ENCODE measurements at places on chromosomes 3 and 15. TPM values are rescaled to one million over a fixed set of nuclear protein-coding genes. Genes with fewer than 3 reads are reported as not detected.

- DNase-seq = no peak
These were observed 310.9 kb upstream of the SLITRK3 start for GRCh38 chr3:165507060-165507459.

GRCh38 chr3:190169877-190170276 lies 49.2 kb upstream of the P3H2 start:
- no peak for DNase-seq

DNA sequence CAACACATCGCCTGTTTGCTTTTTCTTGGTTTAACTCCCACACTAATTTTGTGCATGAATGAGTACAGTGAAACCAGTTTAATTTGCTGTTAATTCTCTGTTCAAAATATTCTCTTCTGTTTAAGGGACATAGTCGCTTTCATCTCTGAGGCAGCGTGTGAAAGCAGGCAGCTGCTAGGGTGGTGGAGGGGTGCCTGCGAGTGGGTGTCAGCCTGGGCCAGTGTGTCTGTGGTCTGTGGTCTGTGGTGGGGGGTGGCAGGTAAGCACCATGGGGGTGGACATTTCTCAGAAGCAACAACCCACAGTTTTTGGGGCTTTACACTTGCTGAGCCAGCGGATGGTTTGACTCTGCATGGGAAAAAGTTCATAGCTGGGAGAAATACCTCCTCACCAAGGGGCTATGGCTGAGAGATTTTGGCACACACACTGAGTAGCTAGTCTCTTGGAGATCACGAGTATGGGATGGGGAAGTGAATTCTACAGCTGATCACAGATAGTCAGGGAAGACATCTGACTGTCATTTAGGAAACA lies 109.2 kb downstream of the EPHB1 start:
- no peak for DNase-seq

CTXND1 gene
- 13.7 TPM for polyA plus RNA-seq

- DNase-seq = no peak
These were observed 19.6 kb downstream of the TIMP4 start for GRCh38 chr3:12139111-12139511.

REC114 gene
- not detected for polyA plus RNA-seq

EIF1B gene
- 133 TPM for polyA plus RNA-seq

UACA gene
- 105 TPM for polyA plus RNA-seq

ZBTB38 gene
- polyA plus RNA-seq = 57.5 TPM

DNA sequence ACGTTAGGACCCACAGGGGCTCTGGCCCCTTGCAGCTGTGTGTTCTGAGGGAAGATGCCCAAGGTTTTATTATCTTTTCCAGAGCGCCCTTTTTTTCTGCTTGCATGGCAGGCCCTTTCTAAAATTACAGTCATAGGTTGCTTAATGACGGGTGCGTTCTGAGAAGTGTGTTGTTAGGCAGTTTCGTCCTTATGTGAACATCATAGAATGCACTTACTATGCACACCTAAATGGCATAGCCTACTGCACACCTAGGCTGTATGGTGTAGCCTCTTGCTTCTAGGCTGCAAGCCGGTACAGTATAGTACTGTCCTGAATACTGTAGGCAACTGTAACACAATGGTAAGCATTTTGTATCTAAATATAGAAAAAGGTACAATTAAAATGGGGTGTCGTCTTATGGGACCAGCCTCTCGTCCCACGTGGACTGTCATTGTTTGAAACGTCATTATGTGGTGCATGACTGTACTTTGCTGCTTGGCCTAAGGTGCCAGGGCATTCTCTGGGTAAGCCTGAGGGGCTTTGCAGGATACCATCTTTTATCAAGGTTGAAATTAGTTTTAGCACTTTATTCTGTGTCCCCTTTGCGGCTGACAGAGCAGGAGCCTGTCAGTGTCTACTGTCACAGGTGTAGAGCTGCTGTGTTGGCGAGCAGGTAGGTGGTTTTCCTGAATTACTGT lies 10.9 kb downstream of the KLF13 start:
- DNase-seq = no peak

- DNase-seq = no peak
These were observed 977.2 kb downstream of the FHIT start for GRCh38 chr3:60274098-60274497.

FBXL2 gene
- 29.2 TPM for polyA plus RNA-seq

DNA sequence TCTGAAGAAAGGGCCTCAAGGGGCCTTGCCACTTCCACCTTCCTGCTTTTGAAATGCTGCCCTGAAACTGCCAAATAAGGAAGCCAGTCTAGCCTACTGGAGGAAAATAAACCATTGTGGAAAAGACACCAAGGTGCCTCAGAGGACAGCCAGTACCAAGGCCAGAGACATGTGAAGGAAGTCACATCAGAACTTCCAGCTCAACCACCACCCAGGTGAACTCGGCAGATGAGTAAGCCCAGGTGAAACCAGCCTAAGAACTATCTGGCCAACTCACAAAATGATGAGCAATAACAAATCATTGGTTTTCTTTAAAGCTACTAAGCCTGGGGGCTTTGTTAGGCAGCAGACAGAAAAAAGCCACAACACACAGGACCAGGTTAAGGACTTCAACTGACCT lies 103.0 kb downstream of the MAGI1 start:
- no peak for DNase-seq

GRCh38 chr15:77145370-77145769 lies 74.5 kb upstream of the TSPAN3 start:
- no peak for DNase-seq

CCR3 gene
- polyA plus RNA-seq = 0.08 TPM

DNA sequence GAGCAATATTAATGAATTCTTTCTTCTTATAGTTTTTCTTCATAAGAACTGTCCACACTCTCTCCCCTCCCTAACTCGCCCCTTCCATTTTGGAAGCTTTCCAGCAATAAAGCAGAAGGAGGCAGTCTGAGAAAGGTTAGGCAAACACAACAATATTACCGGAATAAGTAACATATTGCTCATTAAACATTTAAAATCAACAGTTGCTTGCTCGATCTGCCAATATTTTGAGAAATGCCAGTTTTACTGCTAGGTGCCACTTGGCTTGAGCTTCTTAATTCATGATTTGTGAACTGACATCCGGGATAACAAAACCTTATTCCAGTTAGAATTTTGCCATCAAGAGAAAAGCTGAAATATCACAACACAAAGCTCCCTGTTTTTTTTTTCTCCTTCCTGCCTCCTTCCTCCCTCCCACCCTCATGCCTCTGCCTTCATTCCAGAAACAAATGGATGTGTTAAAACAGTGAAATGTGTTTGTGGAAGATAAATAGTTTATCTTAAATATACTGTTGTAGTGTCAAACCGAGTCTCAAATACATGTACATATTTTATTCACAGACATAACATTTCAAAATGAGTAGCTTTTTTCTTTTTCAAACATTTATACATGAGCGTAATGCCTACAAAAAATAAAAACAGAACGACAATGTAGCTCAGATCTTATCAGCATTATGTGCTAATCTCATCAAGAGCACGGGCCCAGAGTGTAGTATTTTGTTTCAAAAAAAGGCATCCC lies 253.7 kb downstream of the GAP43 start:
- no peak for DNase-seq

GRCh38 chr15:100726070-100726420 lies 123.7 kb downstream of the ASB7 start:
- no peak for DNase-seq

- DNase-seq = no peak
These were observed 9.4 kb downstream of the RPLP1 start for GRCh38 chr15:69462030-69462492.

DNA sequence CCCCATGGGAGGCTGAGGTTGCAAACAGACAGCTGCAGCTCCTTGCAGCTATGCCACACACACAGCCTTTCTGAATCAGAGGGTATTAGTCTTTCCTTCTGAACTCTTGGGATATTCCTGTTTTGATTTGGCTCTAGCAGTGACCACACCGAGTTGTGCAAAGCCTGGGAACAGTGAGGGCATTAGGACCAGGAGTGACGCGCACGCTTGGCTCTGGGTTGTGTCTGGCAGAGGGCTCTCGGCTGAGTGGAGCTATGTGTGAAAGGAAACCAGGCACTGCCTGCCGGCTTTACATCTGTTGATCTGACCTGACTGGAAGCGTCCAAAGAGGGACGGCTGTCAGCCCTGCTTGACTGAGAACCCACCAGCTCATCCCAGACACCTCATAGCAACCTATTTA lies at the start of gene GALNT15:
TSS of gene GALNT15 (plus strand) at position 292 of the 400 bp plus-strand sequence. CDS start 472 bp downstream, outside the sequence.
- DNase-seq = no peak
